ENCODE measurements at places on chromosomes 1 and 21. TPM values are rescaled to one million over a fixed set of nuclear protein-coding genes. Genes with fewer than 3 reads are reported as not detected.

DNA sequence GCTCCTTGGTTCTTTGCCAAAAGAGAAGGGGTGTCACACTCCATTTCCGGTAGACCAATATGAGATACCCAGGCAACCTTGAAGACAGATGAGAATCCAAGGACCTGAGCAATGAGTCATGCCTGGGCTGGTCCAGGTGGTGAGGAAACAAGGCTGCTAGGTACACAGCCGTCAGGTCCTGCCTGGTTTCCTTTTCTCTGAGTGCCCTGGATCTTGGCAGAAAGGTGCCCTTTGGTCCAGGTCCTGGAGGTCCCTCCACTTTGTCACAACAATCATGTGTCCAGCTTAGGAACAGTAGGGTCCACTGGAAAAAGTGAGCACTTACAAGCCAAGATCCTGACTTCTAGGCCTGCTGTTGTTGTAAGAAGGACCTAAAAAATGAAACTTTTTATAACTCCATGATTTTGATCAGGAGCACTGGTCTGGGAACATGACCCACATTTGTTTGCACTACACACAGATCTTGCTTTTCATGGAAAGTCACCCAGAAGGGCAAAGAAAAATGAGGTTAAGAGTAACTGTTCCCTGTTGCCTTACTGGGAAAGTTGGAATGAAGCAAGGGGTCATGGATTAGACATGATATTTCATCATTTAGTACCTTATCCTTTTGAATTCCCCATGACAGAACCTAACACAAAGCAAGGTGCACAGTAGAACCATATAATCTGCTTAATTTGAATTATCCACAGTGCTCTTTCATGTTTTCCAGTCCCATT, 94.7 kb downstream of the PAPPA2 start:
- H3K27me3 ChIP-seq, result peaks cover 7% of the 10 kb centered on the region
- H3K4me3 ChIP-seq, result no peak overlapping the region
- H3K4me1 ChIP-seq, result peaks cover 4% of the 10 kb centered on the region
- DNase-seq, result no peak

DNA sequence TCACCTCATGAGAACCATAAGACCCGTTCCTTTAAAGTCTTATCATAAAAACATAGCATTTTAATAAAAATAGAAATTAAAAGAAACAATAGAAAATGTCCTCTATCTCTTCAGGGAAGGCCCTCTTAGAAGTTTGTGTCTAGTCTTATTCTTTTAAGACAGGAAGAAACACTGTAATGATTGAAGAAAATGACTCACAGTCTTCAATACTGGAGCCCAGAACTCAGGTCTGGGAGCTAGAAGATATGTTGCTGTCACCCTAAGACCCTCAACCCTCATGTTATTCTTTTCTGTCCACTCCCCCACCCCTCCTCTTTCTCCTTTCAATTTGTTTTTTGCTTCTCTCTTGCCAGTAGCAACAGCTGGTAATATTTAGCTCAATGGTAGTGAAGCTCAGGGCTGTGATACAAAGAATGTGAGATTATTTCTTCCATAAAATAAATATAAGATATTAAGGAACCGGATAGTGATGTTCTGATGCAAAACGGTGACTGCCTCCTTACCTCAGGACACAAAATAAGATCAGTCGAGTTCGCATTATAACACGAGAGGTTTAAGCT, 12.0 kb downstream of the DUSP10 start:
- no peak for DNase-seq
- H3K4me3 ChIP-seq, result no peak overlapping the region
- no peaks in the 10 kb centered on the region for H3K27me3 ChIP-seq
- no peak overlapping the region for H3K27ac ChIP-seq

DNA sequence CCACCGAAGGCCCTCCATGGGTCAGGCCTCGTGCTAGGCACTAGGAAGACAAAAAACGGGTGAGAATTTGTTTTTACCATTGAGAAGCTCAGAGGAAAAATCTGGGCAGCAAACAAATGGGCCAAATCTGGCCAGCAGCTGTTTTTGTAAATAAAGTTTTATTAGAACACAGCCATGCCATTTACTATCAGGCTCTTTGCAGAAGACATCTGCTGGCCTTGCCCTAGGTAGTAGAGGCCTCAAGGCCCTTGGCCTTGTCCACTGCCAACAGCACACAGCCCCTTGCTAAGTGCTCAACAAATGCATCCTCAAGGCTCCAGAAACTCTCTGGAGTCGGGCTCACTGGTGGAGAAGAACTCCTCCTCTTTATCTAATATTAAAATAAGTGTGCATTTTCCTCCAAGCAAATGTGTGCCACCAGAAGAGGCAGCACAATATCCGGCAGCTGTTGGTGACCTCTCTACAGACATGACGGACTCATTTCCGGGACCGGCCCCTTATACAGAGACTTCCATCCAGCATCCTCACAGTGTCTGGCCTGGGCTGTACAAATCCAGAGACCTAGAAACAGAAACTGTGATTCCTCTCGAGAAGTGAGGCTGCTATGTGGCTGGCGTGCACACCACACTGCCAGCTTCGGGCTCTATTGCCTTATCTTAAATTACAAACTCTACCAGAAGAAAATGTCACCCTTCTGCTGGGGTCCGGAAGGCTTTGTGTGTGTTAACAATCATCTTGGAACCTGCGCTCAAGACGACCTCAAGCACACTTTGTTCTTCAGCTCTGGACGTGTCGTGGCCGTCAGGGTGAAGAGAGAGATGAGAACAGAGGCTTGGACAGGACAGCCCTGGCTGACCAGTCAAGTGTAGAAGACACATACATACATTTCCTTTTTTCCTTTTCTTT, 203.9 kb downstream of the TOMM20 start:
- no peak overlapping the region for H3K4me3 ChIP-seq
- no peak for DNase-seq
- H3K27ac ChIP-seq, result peak overlapping the region; percentile 94
- peaks cover 19% of the 10 kb centered on the region for H3K4me1 ChIP-seq

- H3K4me3 ChIP-seq, result no peak overlapping the region
- no peak for DNase-seq
- no peaks in the 10 kb centered on the region for H3K27me3 ChIP-seq
- no peak overlapping the region for H3K27ac ChIP-seq
- no peaks in the 10 kb centered on the region for H3K4me1 ChIP-seq
These were observed 62.7 kb upstream of the KAZN start for GRCh38 chr1:14535619-14536355.

- H3K4me3 ChIP-seq, result no peak overlapping the region
- no peak for DNase-seq
- no peaks in the 10 kb centered on the region for H3K36me3 ChIP-seq
These were observed 26.1 kb downstream of the KCNJ15 start for GRCh38 chr21:38282921-38283320.

DNA sequence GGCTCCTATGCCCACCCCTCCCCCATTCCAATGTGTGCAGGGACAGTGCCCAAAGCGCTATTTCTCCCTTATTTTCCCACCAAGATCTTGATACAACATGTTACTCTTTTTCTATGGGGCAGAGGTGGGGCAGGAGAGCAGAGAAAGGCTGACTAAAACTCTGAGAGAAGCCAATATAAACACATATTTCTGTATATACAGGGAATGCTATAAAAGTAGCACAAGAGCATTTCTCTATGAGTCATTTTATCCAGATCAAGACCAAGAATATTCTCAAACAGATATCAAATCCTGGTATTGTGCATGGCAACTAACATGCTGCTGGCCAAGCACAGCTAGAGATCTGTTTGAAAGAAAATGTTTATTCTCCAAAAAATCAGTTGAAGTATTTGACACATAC, 7.3 kb downstream of the WDR26 start:
- H3K36me3 ChIP-seq, result peaks cover 46% of the 10 kb centered on the region
- DNase-seq, result peak; percentile 91
- H3K27ac ChIP-seq, result peak overlapping the region; percentile 75
- peaks cover 46% of the 10 kb centered on the region for H3K4me1 ChIP-seq

DNA sequence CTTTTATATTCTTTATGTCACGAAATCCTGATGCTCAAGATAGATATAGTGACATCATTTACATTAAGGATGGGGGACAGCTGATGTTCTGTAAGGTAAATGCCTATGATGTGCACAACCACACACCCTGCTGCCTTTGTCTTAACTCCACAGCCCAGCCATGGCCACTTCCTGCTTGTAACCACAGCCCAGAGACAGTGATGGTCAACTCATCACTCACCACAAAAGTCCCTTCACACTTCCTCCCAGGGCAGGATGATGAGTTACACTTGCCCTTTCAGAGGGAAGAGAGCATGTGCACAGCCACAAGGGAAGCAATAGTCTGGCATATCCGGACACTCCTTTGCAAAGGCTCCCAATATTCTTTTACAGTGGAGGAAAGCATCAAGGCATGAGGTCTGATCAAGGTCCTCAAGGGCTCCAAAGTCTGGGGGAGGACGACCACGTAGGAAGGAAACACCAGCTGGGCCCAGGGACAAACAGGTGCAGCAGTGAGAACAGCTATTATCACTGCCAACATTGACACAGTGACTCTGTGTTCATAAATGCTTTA, 53.8 kb downstream of the PLPP3 start:
- peaks cover 37% of the 10 kb centered on the region for H3K36me3 ChIP-seq
- no peaks in the 10 kb centered on the region for H3K27me3 ChIP-seq
- no peak overlapping the region for H3K4me3 ChIP-seq

DNA sequence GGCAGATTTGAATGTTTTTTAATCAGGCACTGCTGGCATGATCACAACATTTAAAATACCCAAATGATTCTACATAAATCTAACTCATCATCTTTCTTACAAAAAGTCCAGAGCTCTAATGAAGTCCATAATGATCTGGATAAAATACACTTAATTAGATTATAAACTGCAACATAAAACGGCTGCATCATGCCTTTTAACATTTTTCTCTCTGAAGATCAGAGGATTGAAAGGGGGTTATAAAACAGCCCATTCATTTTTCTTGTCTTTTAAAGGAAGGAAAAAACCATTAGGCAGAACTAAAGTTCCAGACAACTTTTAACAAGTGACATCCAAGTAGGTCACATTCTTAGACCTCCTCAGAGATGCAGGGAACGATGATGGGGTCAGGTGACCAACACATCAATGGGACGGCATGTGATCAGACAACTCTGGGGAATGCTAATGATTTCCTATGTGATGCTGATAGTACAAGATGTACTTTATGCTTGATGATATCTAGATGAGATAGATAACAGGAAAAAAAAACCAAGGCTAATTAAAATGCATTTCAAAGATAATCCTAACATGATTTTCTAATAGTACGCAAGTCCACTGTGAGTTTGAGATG, 455.1 kb downstream of the SMYD3 start:
- H3K4me3 ChIP-seq, result no peak overlapping the region
- H3K36me3 ChIP-seq, result no peaks in the 10 kb centered on the region
- H3K4me1 ChIP-seq, result no peaks in the 10 kb centered on the region
- no peaks in the 10 kb centered on the region for H3K27me3 ChIP-seq

- peaks cover 19% of the 10 kb centered on the region for H3K4me1 ChIP-seq
- H3K27me3 ChIP-seq, result no peaks in the 10 kb centered on the region
- no peak for DNase-seq
- H3K4me3 ChIP-seq, result no peak overlapping the region
- H3K27ac ChIP-seq, result no peak overlapping the region
- H3K36me3 ChIP-seq, result peaks cover 36% of the 10 kb centered on the region
These were observed 15.1 kb downstream of the KHDRBS1 start for GRCh38 chr1:32028746-32029145.

DNA sequence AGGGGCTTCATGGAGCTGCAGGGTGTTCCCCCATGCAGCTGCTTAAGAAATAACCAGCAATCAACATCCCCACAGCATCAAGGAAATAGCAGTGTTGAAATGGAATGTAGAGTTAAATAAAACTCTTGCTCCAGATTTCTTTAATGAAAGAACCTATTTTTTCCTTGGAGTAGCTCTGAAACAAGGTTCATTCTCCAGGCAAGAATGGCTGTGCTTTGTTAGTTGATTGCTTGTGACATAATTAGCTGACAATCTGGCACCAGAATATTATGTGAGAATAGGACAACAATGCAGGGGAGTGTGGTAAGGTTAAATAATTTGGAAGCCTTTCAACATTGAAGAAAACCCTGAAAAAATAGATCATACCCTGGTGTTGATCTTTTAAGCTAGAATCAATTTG, 254.2 kb upstream of the RRP15 start:
- DNase-seq, result no peak
- no peak overlapping the region for H3K4me3 ChIP-seq
- H3K27ac ChIP-seq, result no peak overlapping the region

DNA sequence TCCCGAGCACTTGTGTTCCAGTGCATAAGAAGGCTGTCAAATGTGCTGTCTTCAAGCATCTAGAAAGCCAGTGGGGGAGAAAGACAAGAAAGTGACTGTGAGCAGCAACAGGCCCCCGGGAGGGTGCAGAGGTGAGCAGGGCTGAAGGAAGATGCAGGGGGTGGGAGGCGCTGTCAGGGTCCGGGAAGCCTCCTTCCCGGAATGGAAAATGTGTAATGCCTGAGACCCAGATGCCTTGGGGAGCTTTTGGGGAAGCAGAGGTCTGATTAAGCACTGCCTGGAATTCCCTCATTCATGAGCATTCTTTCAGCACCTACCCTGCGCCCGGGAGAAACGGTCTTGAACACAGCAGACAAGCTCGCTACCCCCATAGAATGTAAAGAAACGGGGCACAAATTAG, 1.3 kb downstream of the NPHP4 start:
- H3K4me1 ChIP-seq, result peaks cover 15% of the 10 kb centered on the region
- H3K27me3 ChIP-seq, result no peaks in the 10 kb centered on the region
- DNase-seq, result peak; percentile 90
- no peaks in the 10 kb centered on the region for H3K36me3 ChIP-seq
- H3K4me3 ChIP-seq, result peak overlapping the region; percentile 92
- peak overlapping the region; percentile 37 for H3K27ac ChIP-seq

GRCh38 chr1:12151465-12151864, 15.3 kb upstream of the TNFRSF1B start:
- H3K27ac ChIP-seq, result no peak overlapping the region
- no peaks in the 10 kb centered on the region for H3K36me3 ChIP-seq
- no peak for DNase-seq
- no peaks in the 10 kb centered on the region for H3K27me3 ChIP-seq
- H3K4me3 ChIP-seq, result no peak overlapping the region
- peaks cover 33% of the 10 kb centered on the region for H3K4me1 ChIP-seq

- peaks cover 17% of the 10 kb centered on the region for H3K4me1 ChIP-seq
- no peak overlapping the region for H3K4me3 ChIP-seq
- peaks cover under 1% of the 10 kb centered on the region for H3K27me3 ChIP-seq
- H3K27ac ChIP-seq, result no peak overlapping the region
- DNase-seq, result no peak
These were observed 27.1 kb downstream of the PKP1 start for GRCh38 chr1:201310251-201310985.

GRCh38 chr1:108718927-108719655, 6.4 kb downstream of the FNDC7 start:
- H3K4me3 ChIP-seq, result no peak overlapping the region
- no peaks in the 10 kb centered on the region for H3K36me3 ChIP-seq
- H3K4me1 ChIP-seq, result peaks cover 47% of the 10 kb centered on the region
- H3K27ac ChIP-seq, result peak overlapping the region; percentile 93
- no peak for DNase-seq

The FAM72C gene
- total RNA-seq, result 0.59 TPM

The LIN28A gene
- total RNA-seq, result not detected

The S100A7A gene
- not detected for total RNA-seq

The ARMH1 gene
- 3.2 TPM for total RNA-seq

The CPTP gene
- total RNA-seq, result 13.8 TPM
